Activated T-helper 9 cell treated with anti-CD3 and anti-CD28 coated beads, Interleukin-2, amount 50 U/mL, for 16 hours (primary cell): ENCODE measurements at places on chromosomes 11 and 22.

DNA sequence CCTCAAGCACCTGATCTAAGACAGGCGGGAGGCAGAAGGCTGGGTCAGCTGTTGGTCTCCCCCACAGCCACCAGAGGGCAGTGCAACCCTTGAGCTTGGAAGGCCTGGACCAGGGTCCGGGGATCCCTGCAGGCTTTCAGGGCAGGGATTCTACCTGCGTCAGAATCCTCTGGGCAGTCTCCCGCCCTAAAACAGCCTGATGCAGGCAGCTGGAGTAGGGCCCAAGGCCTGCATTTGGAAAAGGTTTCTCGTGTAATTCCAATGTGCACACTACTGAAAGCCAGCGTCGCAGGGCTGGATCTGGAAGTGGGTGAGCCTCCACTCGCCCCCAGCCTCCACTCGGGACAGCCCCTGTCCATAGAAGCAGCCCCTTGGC is 31.8 kb downstream of the BID start:
- DNase-seq: peak; percentile 51

GRCh38 chr22:32926600-32926999 is 125.1 kb downstream of the TIMP3 start:
- no peak for DNase-seq

DNA sequence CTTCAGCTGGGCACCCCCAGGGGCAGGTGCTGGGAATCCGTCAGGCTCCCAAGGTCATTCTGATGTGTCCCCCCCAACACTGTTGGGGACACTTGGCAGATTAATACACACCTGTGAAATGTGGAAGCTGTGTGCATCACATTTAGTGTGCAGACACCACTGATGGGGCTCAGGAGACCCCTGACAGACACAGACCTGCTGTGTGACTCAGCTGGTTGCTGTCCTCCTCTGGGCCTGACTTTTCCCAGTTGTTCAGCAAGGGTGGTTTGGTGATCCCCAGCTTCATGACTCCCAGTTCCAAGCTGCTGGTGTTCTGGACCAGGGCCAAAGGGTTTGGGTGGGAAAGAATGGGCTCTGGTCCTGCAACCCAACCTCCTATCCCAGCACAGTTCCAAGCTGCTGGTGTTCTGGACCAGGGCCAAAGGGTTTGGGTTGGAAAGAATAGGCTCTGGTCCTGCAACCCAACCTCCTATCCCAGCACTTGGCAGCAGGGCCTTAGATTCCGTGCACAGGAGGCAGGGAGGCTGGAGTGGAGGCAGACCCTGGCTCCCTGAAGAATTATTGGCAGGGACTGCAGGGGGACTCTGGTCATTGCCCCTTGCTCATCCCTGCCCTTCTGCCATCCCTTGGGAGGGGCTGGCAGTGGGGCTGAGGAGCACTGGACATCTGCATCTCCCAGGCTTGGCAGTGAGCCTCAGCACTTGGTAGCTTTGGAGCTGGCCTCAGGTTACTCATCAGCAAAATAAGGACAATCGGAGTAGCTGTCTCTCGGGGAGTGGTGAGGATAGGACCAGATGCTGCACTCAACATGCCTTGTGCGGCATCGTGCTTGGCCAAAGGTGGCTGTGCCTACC is 8.4 kb upstream of the OMP start:
- DNase-seq: no peak

DNA sequence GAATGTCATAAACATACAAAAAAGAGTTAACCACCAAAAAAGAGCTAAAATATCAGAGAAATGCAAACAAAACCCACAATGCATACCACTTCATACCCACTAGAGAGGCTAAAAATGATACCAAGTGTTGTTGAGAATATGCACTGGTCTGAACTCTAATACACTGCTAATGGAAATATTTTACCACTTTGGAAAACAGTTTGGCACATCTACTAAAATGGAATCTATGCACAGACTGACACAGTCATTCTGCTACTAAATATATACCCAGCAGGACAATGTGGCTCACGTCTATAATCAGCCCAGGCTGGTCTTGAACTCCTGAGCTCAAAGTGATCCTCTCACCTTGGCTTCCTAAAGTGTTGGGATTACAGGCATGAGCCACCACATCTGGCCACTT is 18.0 kb downstream of the MAPK1 start:
- DNase-seq: no peak
